ENCODE measurements at places on chromosomes 5 and 9.

- H3K36me3 ChIP-seq: peaks cover 9% of the 10 kb centered on the region
- no peaks in the 10 kb centered on the region for H3K27me3 ChIP-seq
- DNase-seq: no peak
- H3K4me3 ChIP-seq: no peak overlapping the region
Measured at GRCh38 chr9:104118916-104119315, 24.8 kb downstream of the SMC2 start.

- H3K4me1 ChIP-seq: peaks cover 7% of the 10 kb centered on the region
- no peak overlapping the region for H3K27ac ChIP-seq
- H3K27me3 ChIP-seq: no peaks in the 10 kb centered on the region
- peaks cover 54% of the 10 kb centered on the region for H3K36me3 ChIP-seq
- no peak overlapping the region for H3K4me3 ChIP-seq
- no peak for DNase-seq
Measured at GRCh38 chr5:149348518-149348917, 3.2 kb downstream of the GRPEL2 start.

GRCh38 chr5:174733091-174733690, 8.8 kb downstream of the MSX2 start:
- no peak overlapping the region for H3K27ac ChIP-seq
- peaks cover 3% of the 10 kb centered on the region for H3K27me3 ChIP-seq
- H3K4me1 ChIP-seq: peaks cover 20% of the 10 kb centered on the region
- no peak for DNase-seq

GRCh38 chr5:77155179-77155785, 55.2 kb upstream of the PDE8B start:
- no peaks in the 10 kb centered on the region for H3K36me3 ChIP-seq
- no peak overlapping the region for H3K4me3 ChIP-seq
- no peak overlapping the region for H3K27ac ChIP-seq

All from Panc1 (cell line).